ENCODE measurements at places on chromosomes 3 and 15. TPM values are rescaled to one million over a fixed set of nuclear protein-coding genes. Genes with fewer than 3 reads are reported as not detected.

DNA sequence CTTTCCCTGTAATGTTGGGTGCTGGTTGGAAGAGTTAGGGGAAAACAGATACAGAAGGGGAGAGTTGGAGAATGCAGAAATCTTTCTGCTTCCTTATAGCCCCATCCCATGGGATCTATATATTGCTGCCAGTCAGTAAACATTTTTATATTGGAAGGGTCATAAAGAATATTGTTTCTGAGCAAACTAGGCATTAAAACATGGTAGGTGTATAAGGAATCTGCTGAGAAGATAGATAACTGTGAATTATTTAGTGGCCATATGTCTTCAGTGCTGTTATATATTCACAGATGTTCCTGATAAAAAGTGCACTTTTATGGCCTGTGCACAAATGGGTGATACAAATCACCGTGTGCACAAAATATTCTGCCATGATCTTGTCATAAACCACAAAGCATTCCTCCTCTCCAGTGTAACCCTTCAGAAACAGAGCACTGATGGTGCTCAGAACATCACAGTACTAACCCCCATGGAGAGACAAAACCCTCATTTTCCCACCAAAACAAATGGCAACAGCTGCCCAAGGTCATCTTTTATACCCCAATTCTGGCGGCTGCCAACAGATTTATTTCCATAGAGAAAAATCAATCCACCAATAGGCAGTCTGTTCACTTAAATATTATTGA lies 269.3 kb downstream of the SLC9A9 start:
- no peak overlapping the region for H3K4me3 ChIP-seq
- no peak overlapping the region for H3K27ac ChIP-seq
- H3K4me1 ChIP-seq: peaks cover 20% of the 10 kb centered on the region
- no peaks in the 10 kb centered on the region for H3K36me3 ChIP-seq

- no peaks in the 10 kb centered on the region for H3K4me1 ChIP-seq
- H3K36me3 ChIP-seq: no peaks in the 10 kb centered on the region
- DNase-seq: no peak
- no peaks in the 10 kb centered on the region for H3K27me3 ChIP-seq
- no peak overlapping the region for H3K4me3 ChIP-seq
Observed at GRCh38 chr3:14507757-14508504, 32.2 kb downstream of the GRIP2 start.

GRCh38 chr3:69764121-69764741 lies 25.0 kb downstream of the MITF start:
- no peaks in the 10 kb centered on the region for H3K27me3 ChIP-seq
- no peak overlapping the region for H3K4me3 ChIP-seq
- no peaks in the 10 kb centered on the region for H3K4me1 ChIP-seq
- no peak overlapping the region for H3K27ac ChIP-seq
- no peaks in the 10 kb centered on the region for H3K36me3 ChIP-seq

Gene MORC1
- total RNA-seq: not detected

- no peaks in the 10 kb centered on the region for H3K27me3 ChIP-seq
- no peak overlapping the region for H3K27ac ChIP-seq
- H3K36me3 ChIP-seq: no peaks in the 10 kb centered on the region
- H3K4me1 ChIP-seq: no peaks in the 10 kb centered on the region
Observed at GRCh38 chr3:106215047-106215446, 346.2 kb upstream of the CBLB start.

Gene TMED3
- 48.6 TPM for total RNA-seq

- H3K4me1 ChIP-seq: no peaks in the 10 kb centered on the region
- no peaks in the 10 kb centered on the region for H3K36me3 ChIP-seq
- H3K4me3 ChIP-seq: no peak overlapping the region
- H3K27me3 ChIP-seq: no peaks in the 10 kb centered on the region
Observed at GRCh38 chr15:59276225-59277178, 69.9 kb downstream of the LDHAL6B start.

- H3K27me3 ChIP-seq: no peaks in the 10 kb centered on the region
- no peak for DNase-seq
- no peaks in the 10 kb centered on the region for H3K4me1 ChIP-seq
- no peak overlapping the region for H3K4me3 ChIP-seq
- H3K27ac ChIP-seq: no peak overlapping the region
Observed at GRCh38 chr3:100438623-100438974, 37.3 kb downstream of the LNP1 start.

DNA sequence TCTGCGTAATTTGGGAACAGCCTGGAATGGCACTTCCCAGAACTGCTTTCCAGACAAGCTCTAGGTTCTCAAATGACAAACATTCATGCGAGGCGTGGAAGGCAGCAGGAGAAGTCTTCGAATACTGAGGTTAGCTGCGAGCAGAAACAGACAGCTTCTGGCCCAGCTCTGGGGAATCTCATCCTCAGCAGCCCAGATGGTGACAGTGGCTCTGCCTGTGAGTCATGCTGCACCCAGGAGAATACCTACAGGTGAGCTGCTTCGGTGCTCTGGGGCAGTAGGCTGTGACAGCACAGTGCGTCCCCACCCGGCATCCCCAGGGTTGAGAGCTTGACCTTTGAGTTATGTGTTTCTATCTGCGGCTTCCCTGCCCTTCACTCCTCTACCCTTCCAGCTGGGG lies 258.6 kb downstream of the KLF13 start:
- H3K27me3 ChIP-seq: no peaks in the 10 kb centered on the region
- H3K4me3 ChIP-seq: no peak overlapping the region
- no peak for DNase-seq
- H3K4me1 ChIP-seq: no peaks in the 10 kb centered on the region
- no peak overlapping the region for H3K27ac ChIP-seq
- H3K36me3 ChIP-seq: no peaks in the 10 kb centered on the region

- no peak overlapping the region for H3K27ac ChIP-seq
- H3K4me1 ChIP-seq: no peaks in the 10 kb centered on the region
- no peak for DNase-seq
- no peaks in the 10 kb centered on the region for H3K36me3 ChIP-seq
- H3K27me3 ChIP-seq: no peaks in the 10 kb centered on the region
Observed at GRCh38 chr3:12910356-12911099, 69.2 kb upstream of the RPL32 start.

- H3K36me3 ChIP-seq: no peaks in the 10 kb centered on the region
- H3K4me1 ChIP-seq: peaks cover 15% of the 10 kb centered on the region
- H3K4me3 ChIP-seq: no peak overlapping the region
- no peaks in the 10 kb centered on the region for H3K27me3 ChIP-seq
- no peak overlapping the region for H3K27ac ChIP-seq
Observed at GRCh38 chr15:44101944-44102343, 93.1 kb downstream of the FRMD5 start.

- H3K27ac ChIP-seq: no peak overlapping the region
- peaks cover 12% of the 10 kb centered on the region for H3K4me1 ChIP-seq
- H3K27me3 ChIP-seq: no peaks in the 10 kb centered on the region
- no peak for DNase-seq
- H3K36me3 ChIP-seq: no peaks in the 10 kb centered on the region
Observed at GRCh38 chr15:57308170-57308545, 68.1 kb upstream of the CGNL1 start.

Gene PLA2G4B
- total RNA-seq: 2.0 TPM

Measured in neural progenitor cell (in vitro differentiated cells).